Activated T-helper 17 cell treated with anti-CD3 and anti-CD28 coated beads, Interleukin-2, amount 50 U/mL, for 72 hours (primary cell): ENCODE measurements at places on chromosomes 16 and 17.
A peak's percentile ranks its signal among the peaks of the same experiment; 100 is the strongest.

- no peak for ATAC-seq
Observed at GRCh38 chr16:2102471-2102870, 33.2 kb downstream of the PKD1 start.

- ATAC-seq: no peak
Observed at GRCh38 chr16:53129281-53130158, 74.7 kb downstream of the CHD9 start.

- no peak for ATAC-seq
Observed at GRCh38 chr17:7767405-7768021, 50.0 kb downstream of the DNAH2 start.

- ATAC-seq: no peak
Observed at GRCh38 chr17:69346766-69347165, 19.8 kb upstream of the ABCA5 start.

GRCh38 chr16:70493802-70494201 lies 29.6 kb downstream of the COG4 start:
- ATAC-seq: no peak

- no peak for ATAC-seq
Observed at GRCh38 chr16:89613231-89613953, at the start of gene DPEP1. Gene DPEP1, plus strand, starts transcription at chr16:89613642. Its CDS starts 16,769 bp downstream, at chr16:89630411.

GRCh38 chr17:63395075-63395805 lies 50.9 kb downstream of the CYB561 start:
- ATAC-seq: peak; percentile 56

- no peak for ATAC-seq
Observed at GRCh38 chr16:46583036-46583435, 38.1 kb downstream of the SHCBP1 start.

- no peak for ATAC-seq
Observed at GRCh38 chr16:24140730-24141129, 115.4 kb upstream of the CACNG3 start.

- ATAC-seq: no peak
Observed at GRCh38 chr16:57348327-57348726, 10.3 kb upstream of the CCL22 start.
